CD4-positive, alpha-beta memory T cell (primary cell): ENCODE measurements at places on chromosomes 12 and 14. TPM values are rescaled to one million over a fixed set of nuclear protein-coding genes. Genes with fewer than 3 reads are reported as not detected.

CLEC2A gene
- not detected for total RNA-seq

DNA sequence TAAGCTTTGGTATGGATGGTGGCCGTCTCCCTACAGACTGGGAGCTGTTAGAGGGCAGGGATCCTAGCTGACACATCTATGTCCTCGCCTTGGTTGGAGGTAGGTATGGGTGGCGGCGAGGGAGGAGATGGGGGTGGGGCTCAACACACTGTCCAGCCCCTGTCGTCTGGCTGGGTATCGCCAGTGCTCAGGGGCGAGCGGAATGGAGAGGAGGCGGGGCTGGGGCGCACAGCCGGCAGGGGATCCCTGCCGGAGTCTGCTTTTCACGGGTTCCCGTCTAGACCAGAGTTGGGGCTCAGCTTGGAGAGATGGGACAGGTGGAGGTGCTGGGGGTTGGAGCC, 16.1 kb downstream of the TAMALIN start:
- H3K27ac ChIP-seq = peak overlapping the region; percentile 48
- H3K36me3 ChIP-seq = no peaks in the 10 kb centered on the region
- H3K4me3 ChIP-seq = peak overlapping the region; percentile 57
- peaks cover 42% of the 10 kb centered on the region for H3K4me1 ChIP-seq
- no peak for DNase-seq
- H3K27me3 ChIP-seq = no peaks in the 10 kb centered on the region

GSKIP gene
- 24.3 TPM for total RNA-seq

DNA sequence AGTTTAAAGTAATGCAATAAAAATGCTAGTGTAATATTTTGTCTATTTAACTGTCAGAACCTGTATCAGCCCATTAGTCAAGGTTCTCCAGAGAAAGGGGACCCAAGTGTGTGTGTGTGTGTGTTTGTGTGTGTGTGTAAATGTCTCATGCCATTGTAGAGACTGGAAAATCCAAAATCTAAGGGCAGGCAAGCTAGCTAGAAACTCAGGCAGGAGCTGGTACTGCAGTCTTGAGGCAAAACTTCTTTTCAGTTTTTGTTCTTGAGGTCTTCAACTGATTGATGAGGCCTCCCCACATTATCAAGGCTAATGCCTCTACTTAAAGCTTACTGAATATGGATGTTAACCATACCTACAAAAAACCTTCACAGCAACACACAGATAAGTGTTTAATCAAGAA, 126.7 kb downstream of the PRKD1 start:
- no peaks in the 10 kb centered on the region for H3K27me3 ChIP-seq
- no peak for DNase-seq
- H3K36me3 ChIP-seq = no peaks in the 10 kb centered on the region
- no peak overlapping the region for H3K4me3 ChIP-seq
- H3K27ac ChIP-seq = no peak overlapping the region

- peak overlapping the region; percentile 9 for H3K27ac ChIP-seq
- H3K4me3 ChIP-seq = no peak overlapping the region
- no peaks in the 10 kb centered on the region for H3K27me3 ChIP-seq
These were observed 34.9 kb downstream of the SH2B3 start for GRCh38 chr12:111440631-111441030.

ABCC9 gene
- not detected for total RNA-seq

DNA sequence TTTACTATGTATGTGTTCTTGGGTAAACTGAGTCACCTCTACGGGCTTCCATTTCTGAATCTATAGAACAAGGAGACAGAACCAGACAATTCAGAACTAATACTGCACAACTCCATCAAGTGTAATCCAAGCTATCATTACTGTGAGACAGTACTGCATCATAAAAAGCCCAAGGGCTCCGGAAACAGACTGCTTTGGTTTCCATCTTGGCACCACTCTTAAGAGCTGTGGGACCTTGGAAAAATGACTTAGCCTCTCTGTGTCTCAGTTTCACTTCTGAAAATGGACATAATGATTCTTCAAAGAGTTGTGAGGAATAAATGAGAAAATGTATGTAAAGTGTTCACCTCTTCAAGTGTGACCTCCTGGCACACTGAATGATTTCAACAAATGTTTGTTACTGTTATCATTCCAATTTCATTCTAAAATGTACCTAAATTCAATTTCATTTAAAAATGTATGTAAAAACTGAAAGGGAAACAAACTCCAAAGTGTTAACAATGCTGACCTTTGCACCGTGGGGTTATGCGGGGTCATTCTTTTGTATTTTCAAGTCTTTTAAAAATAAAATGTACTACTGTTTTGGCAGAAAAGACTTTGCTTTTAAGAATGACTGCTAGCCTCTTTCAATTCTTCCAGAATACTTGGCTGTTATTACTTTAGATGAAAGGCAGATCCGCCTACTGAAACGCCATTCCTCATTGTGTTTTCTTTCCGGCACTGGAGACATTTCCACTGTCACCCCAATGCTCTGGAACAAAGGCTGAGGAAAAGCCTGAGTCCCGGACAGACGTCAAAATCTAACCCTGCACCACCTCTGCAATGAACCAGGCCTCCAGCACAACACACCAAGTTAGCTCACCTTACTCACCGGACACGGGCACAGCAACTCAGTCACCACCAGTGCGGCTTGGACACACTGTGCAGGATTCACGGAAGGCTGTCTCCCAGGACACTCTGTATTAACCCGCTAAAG, 62.8 kb downstream of the TMCC3 start:
- DNase-seq = no peak
- no peak overlapping the region for H3K4me3 ChIP-seq
- H3K27me3 ChIP-seq = no peaks in the 10 kb centered on the region
- H3K4me1 ChIP-seq = no peaks in the 10 kb centered on the region
- H3K27ac ChIP-seq = no peak overlapping the region

DNA sequence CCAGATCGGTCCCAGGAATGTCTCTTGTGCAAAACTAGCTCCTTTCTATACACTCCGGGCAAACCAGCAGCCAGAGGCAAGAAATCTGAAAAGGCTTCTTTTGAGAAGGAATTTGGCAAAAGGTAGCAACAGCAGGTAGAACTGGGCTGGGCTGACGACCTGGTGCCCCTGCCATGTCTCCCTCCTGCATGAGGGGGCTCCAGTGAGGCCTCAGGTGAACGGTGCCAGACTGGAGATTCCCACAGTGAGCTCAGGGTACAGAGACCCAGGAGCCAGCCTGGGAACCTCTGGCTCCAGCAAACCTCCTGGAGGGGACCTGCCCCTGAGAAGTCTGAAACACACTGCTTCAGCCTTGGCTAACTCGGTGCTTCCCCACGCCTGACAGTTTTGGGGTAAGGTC, 10.8 kb downstream of the ITPK1 start:
- DNase-seq = no peak
- no peak overlapping the region for H3K27ac ChIP-seq
- H3K4me1 ChIP-seq = peaks cover 19% of the 10 kb centered on the region
- H3K4me3 ChIP-seq = no peak overlapping the region

GRCh38 chr12:77925536-77926108, 94.9 kb downstream of the NAV3 start:
- no peaks in the 10 kb centered on the region for H3K4me1 ChIP-seq
- H3K27ac ChIP-seq = no peak overlapping the region

DNA sequence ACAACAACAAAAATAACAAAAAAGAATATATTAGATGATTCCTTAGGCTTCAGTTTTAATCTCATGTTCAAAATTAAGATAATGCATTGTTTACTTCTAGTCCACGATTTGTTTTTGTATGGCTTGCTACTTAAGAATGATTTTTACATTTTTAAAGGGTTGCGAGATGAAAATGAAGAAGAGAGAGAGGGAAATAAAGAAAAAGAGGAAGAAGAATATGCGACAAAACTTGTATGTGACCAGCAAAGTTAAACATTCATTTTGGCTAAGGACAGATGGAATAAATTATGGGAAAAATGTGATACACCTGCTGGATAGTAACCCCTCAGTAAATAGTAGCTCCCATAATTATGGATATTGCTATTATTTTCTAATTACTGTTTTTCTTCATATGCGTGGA, 1.2 kb upstream of the GIT2 start:
- peaks cover 4% of the 10 kb centered on the region for H3K36me3 ChIP-seq
- H3K27ac ChIP-seq = no peak overlapping the region
- no peak for DNase-seq
- H3K27me3 ChIP-seq = no peaks in the 10 kb centered on the region

C12orf54 gene
- not detected for total RNA-seq

TAS2R42 gene
- not detected for total RNA-seq

DNA sequence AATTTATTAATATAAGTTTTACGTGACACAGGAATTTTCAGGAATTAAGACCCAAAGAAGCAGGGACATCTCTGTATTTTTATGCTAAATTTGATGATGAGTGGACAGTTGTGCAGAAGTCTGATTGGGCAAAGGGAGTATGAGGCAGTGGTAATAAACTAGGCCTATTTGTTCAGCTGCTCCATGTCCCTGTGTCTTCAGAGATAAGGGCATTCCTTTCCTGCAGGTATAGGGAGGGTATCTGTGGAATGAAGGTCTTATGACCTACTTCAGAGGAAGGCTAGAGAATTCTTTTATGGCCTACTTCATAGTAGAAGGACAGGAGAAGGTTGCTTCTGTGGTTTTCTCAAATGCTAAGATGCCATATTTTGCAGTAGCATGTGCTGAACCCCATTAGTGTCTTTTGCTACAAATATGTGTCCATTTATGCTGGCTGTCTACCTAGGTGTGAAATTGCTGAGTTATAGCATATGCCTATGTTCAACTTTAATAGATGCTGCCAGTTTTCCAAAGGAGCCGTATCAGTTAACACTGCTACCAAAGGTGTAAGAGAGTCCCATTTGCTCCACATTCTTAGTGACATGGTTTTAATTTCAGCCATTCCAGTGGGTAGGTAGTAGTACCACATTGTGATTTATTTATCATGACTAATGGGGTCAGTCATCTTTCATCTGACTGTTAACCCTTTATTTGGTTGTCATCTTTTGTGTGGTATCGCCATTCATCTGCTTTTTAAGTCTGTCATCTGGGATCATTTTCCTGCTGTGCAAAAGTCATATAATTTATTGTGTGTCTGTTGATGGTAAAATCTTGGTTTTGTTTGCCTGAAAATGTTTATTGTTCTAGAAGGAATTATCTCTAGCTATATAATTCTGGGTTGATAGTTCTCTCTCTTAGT, 410.7 kb upstream of the RGS6 start:
- no peak for DNase-seq
- H3K36me3 ChIP-seq = no peaks in the 10 kb centered on the region
- H3K27ac ChIP-seq = no peak overlapping the region
- no peak overlapping the region for H3K4me3 ChIP-seq
- H3K4me1 ChIP-seq = no peaks in the 10 kb centered on the region
- no peaks in the 10 kb centered on the region for H3K27me3 ChIP-seq

HCAR3 gene
- not detected for total RNA-seq

DNA sequence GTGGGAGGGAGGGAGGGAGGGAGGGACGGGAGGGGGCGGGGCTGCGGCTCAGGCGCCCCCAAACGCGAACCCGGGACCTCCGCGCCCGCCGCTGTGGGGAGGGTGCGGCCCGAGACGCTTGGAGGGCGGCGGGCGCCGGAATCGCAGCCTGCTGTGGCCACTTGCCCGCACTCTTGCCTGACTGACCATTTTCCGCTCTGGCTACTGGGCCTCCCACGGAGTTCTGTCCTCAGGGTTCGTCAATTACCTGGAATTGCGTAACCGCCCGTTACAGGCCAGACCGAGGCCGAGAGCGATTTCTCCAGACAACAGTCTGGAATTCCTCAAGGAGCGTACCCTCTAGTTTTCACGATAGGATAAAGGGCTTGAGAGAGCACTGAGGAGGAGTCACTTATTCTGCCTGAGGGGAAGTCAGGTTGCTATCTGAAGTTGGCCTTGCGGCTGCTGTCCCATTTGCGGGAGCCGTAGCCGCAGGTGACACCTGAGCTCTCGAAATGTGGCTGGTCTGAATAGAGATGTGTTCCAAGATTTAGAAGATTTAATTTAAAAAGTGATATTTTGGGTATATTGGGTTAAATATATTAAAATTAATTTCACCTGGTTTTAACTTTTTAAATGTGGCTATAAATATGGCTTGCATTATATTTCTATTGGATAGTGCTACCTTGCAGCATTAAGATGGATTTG, 446 bp upstream of the ZNF641 start:
- H3K4me3 ChIP-seq = peak overlapping the region; percentile 57
- H3K36me3 ChIP-seq = peaks cover 16% of the 10 kb centered on the region
- H3K4me1 ChIP-seq = peaks cover 40% of the 10 kb centered on the region
- peak overlapping the region; percentile 87 for H3K27ac ChIP-seq
- no peak for DNase-seq
- no peaks in the 10 kb centered on the region for H3K27me3 ChIP-seq

ASCL1 gene
- not detected for total RNA-seq

DNA sequence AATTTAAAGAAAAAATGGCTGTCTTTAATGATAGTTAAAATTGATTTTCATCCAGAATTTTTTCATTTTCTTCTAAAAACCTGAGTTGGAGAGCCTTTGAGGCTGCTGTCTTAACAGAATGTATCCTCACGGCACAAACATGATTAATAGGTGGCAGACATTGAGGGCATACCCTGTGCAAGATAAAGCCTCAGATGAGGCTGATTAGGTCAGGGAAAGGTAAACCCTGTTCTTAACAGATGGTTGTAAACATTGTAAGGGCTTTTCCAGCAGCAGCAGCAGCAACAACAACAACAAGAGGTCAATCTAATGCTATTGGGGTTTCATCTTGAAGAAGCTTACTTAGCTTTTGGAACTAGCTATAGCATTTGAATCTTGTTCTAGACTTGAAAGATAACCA, 17.4 kb downstream of the GNG2 start:
- DNase-seq = no peak
- H3K27me3 ChIP-seq = no peaks in the 10 kb centered on the region
- H3K36me3 ChIP-seq = peaks cover 12% of the 10 kb centered on the region
- no peak overlapping the region for H3K4me3 ChIP-seq
- no peak overlapping the region for H3K27ac ChIP-seq

KICS2 gene
- 21.2 TPM for total RNA-seq
